HepG2 (cell line): ENCODE measurements at places on chromosomes 5 and 9. TPM values are rescaled to one million over a fixed set of nuclear protein-coding genes. Genes with fewer than 3 reads are reported as not detected.

GRCh38 chr5:58496488-58496887, 5.3 kb downstream of the GAPT start:
- no peak for DNase-seq

DNA sequence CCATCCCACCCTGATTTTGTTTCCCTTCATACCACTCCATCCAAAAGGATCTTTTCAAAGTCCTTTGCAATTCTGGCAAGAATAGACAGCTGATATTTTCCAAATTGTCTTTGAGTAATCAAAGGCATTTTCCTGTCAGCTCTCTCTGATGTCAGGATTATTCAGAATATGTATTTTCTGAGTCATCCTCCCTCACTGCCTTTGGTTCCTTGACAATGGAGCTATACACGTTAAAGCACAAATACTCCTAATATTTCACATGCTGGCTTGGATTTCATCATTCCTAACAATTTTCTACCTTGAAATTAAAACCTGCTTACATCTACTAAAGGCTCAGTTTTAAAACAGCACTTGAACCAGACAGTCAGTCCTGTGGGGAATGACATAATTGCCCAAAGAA, 379.4 kb downstream of the GADD45G start:
- no peak for DNase-seq

DNA sequence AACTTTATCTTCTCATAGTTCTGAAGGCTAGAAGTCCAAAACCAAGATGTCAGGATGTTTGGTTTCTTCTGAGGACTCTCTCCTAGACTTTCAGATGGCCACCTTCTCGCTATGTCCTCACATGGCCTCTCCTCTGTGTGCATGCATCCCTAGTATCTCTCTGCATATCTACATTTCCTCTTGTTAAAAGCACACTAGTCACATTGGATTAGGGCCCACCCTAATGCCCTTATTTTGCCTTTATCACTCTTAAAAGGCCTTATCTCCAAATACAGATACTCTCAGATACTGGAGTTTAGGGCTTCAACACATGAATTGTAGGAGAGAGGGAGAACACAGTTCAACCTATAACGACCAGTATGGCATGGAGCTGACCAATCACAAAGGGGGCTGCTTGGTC, 151.7 kb downstream of the PRELID2 start:
- no peak for DNase-seq

DNA sequence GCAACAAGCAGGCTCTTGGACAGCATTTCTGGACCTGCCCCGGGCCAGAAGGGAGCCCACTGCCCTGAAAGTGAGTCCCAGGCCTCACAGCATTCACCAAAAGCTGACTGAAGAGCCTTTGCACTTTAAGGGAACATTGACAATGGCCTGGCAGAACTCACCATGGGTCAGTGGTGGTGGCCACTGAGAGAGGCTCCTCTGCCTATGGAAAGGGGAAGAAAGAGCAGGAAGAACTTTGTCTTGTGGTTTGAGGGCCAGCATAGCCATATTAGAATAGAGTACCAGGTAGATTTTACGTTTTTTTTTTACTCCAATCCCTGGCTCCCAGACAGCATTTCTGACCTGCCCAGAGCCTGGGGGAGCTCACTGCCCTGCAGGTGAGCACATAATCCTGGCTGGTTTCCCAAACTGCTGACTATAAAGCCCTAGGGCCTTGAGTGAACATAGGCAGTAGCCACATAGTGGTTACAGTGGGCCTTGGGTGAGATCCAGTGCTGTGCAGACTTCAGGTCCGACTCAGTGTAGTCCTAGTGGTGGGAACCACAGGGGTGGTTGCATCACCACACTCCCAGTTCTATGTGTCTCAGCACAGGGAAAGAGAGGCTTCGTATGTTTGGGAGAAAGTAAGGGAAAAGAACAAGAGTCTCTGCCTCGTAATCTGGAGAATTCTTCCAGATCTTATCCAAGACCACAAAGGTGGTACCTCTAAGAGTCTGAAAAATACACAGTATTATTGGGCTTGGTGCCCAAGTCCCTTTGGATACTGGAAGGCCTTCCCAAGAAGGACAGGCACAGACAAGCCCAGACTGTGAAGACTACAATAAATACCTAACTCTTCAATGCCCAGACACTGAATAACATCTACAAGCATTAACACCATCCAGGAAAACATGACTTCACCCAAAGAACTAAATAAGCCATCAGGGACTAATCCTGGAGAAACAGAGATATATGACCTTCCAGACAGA, 89.5 kb downstream of the TSSK1B start:
- no peak for DNase-seq

DNA sequence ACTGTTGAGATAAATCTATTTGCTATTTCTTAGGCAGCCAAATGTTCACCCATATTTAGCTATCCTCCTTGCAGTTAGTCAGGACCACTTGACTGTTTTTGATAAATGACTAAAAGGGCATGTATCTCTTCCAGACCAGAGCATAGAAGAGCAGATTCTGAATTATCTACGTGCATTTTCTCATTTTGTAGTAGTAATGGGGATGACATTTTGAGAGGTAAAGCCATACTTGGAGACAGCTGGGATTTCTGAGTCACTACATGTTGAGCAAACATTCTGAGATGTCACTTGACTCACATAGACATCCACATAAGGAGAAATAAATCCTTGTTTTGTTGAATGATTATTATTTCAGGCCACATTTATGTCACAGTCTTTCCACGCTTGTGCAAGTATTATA, 297.6 kb downstream of the CDH10 start:
- DNase-seq, result no peak

The CPLANE1 gene
- polyA plus RNA-seq, result 5.8 and 6.3 TPM in 2 replicates

The ITGA2 gene
- 49.3 and 58.3 TPM in 2 replicates for polyA plus RNA-seq

GRCh38 chr9:14396171-14396570, 82.2 kb upstream of the NFIB start:
- no peak for DNase-seq

- DNase-seq, result no peak
Measured at GRCh38 chr5:99911971-99912370, 623.2 kb upstream of the FAM174A start.

DNA sequence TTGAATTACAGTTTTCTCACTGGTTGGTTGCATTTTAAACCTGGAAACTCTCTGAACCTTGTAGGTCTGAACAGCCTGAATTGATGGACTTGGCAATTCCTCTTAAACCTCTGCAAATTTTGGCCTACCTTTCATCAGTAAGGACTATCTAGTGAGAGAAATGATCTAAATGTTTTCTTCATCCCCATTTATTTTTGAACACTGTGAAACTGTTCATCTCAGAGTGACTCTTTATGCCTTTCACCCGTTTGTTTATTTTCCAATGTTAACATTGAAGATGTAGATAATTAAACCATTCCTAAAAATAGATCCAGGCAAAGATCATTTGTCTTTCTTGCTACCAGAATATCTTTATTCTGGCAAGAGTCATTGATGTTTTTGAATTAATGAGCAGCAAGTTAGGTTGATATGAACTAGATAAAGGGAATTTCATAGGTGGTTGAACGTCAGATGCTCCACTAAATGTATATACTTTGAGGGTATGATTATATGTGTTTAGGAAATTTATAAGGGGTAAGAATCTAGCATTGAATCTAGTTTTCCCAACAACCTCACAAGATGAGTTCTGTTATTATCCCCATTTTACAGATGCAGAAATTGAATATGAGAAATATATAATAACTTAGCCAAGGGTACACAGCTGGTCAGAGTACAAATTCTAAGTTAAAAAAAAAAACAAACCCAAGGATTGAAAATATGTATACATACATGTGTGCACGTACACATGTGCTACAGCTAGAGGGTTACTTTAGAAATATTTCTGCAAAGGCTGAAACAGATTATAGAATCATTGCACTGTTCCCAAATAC, 3.4 kb downstream of the CPEB4 start:
- DNase-seq, result no peak

GRCh38 chr5:150653145-150653761, 7.8 kb upstream of the MYOZ3 start:
- no peak for DNase-seq

- no peak for DNase-seq
Measured at GRCh38 chr5:169415948-169416347, 115.0 kb upstream of the SLIT3 start.

The LAMC3 gene
- polyA plus RNA-seq, result 0.57 TPM in 2 replicates

The ARHGEF39 gene
- polyA plus RNA-seq, result 8.0 and 12.3 TPM in 2 replicates

DNA sequence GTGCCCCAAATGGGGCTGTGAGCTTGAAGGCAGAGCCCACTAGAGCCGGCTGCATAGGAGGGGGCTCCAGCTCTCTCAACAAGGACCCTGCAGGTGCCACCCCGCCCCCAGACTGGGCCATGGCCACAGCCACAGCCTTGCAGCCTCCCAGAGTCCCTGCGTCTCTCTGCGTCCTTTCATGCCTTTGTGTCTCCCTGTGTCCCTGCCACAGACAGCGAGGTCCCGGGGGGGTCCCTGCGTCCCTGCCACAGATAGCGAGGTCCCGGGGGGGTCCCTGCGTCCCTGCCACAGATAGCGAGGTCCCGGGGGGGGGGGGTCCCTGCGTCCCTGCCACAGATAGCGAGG, 6.3 kb downstream of the NOXA1 start:
- no peak for DNase-seq

The ADGRD2 gene
- not detected in 2 replicates for polyA plus RNA-seq

DNA sequence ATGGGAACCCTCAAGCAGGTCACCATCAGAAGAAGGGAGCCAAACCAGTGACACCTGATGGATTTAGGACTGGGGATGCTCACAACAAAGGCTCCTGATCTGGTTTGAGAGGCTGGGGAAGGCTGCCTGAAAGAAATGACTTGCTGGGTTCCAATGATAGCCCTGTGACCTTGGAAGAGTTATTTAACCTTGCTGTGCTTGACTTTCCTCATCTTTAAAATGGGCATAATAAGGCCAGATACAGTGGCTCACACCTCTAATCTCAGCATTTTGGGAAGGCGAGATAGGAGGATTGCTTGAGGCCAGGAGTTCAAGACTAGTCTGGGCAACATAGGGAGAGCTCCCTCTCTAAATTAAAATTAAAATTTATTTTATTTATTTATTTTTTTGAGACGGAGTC, 63.6 kb upstream of the PSD2 start:
- no peak for DNase-seq

GRCh38 chr5:5719292-5719691, 296.8 kb downstream of the ICE1 start:
- DNase-seq, result no peak

The PIK3R1 gene
- 6.4 and 8.4 TPM in 2 replicates for polyA plus RNA-seq

The PRRT1B gene
- polyA plus RNA-seq, result not detected in 2 replicates

The CDO1 gene
- 3.2 and 5.2 TPM in 2 replicates for polyA plus RNA-seq

The ZBTB26 gene
- 7.6 and 8.6 TPM in 2 replicates for polyA plus RNA-seq

- DNase-seq, result no peak
Measured at GRCh38 chr5:114362197-114362976, 517 bp downstream of the KCNN2 start.

DNA sequence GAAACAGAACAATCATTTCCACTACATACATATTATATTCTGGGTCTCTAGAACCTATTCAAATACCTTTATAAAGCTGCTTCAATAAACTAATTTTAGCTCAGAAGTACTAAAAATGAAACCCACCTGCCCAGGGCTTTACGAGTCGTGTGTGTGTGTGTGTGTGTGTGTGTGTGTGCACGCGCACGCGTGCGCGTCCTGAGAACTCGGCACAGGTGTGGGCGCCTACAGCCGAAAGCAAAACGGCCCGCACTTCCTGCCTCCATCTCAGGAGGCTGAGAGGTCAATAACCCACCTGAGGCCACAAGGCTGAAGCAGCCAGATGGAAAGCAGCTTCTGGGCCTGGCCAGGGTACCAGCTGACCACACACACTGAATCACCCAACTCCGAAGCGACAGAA, 3.0 kb downstream of the CLPTM1L start:
- DNase-seq, result no peak

DNA sequence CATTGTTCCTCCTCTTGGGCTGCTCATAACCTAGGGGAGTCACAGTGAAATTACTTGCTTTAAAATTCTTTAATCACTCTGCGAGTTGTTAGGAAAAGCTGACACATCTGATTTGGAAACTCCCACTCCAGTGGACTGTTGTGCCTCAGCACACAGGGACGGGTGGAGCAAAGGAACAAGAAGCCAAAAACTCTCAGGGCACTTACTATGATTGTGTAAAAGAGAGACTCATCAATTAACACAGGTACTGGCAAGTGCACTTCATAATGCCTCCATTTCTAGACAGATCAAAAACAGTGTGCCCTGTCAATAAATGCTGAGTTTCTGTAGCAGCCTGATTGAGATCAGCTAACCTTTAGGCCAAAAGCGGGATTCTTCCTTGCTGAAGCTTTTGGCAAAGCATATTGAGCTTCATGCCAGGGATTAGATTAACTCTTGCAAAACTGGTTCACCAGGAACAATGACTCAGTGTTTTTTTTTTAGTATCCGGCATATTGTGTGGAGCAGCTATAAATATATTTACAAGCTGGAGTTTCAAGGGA, 55.9 kb downstream of the TMC1 start:
- DNase-seq, result no peak
